Activated naive CD4-positive, alpha-beta T cell treated with anti-CD3 and anti-CD28 coated beads for 36 hours (primary cell): ENCODE measurements at places on chromosomes 7 and 10.

- DNase-seq, result no peak
Measured at GRCh38 chr7:65812281-65812680, 60.6 kb upstream of the VKORC1L1 start.

DNA sequence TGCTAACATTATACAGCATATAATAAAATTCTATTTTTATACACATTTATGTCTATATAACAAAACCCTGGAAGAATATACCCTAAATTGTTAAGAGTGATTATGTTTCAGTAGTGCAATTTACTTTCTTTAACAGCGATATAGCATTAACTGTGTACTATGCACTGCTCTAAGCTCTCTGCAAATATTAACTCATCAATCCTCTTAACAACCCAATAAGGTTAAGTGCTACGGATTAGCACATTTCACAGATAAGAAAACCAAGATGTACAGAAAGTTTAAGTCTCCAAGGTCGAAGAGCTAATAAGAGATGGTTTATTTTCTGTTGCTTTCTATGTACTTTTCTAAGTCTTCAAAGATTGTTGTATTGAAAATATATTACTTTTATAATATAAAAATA is 95.8 kb downstream of the SEMA3C start:
- no peak for DNase-seq

GRCh38 chr10:130493446-130494145 is 357.4 kb downstream of the GLRX3 start:
- DNase-seq, result no peak

GRCh38 chr10:130141460-130141859 is 5.3 kb downstream of the GLRX3 start:
- no peak for DNase-seq

DNA sequence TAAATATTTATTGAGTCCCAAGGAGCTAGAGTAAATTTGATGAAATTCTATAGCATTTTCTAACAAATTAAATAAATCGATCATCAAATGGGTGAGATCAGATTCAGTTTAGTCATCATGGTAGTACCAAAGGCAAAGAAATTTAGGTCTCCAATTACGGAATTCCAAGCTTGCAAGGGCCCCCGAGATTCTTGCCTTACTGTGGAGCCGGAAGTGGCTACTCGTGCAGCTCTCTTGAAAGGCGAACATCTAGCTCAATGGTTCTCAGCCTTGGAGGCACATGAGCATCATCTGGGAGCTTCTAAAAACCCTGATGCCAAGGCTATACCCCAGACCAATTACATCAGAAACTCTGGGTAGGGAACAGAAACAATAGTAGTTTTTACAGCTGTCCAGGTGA is 117.9 kb upstream of the PRR15 start:
- DNase-seq, result no peak

GRCh38 chr7:1971946-1972654 is 260.6 kb downstream of the MAD1L1 start:
- DNase-seq, result no peak
